ENCODE measurements at places on chromosomes 2 and 18.

GRCh38 chr2:99081891-99082290 is 59.6 kb upstream of the C2orf15 start:
- DNase-seq, result no peak

DNA sequence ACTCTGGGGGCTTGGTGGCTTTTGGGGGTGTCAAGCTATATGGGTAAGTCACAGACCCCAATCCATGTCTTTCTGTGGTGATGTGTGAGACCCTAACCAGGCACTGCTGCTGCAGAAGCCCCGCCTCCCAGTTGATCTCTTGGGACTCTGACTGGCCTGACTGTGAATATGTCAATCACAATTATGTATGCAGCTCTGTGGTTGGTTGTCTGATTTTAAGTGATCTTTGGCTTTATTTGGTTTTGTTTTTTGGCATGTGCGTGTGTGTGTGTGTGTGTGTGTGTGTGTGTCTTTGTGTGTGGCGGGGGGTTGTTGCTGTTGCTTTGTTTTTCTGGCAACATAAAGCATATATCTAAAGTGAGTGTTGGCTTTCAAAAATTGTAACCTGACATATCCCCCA is 78.5 kb upstream of the GLS start:
- no peak for DNase-seq

- DNase-seq, result no peak
Observed at GRCh38 chr2:173808718-173809117, 156.5 kb downstream of the SP3 start.

GRCh38 chr2:65539633-65540032 is 107.2 kb upstream of the SPRED2 start:
- DNase-seq, result no peak

DNA sequence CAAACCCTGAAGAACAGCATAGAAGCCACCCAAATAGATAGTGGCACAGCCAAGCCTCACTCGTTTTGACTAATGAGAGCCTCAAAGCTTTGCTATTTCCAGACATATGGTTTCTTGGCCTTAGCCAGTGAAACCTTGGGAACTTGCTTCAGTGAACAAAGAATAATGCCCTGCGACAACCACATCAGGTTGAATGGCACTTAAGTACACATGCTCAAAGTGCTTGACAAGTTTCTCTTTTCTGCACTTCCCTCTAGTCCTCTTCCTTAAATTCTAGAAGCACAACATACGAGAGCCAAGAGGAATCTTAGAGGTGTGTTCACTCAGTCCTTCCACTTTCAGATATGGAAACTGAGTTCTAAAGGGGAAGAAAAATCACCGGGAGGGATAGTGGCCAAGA is 258.3 kb downstream of the HAUS1 start:
- DNase-seq, result no peak

DNA sequence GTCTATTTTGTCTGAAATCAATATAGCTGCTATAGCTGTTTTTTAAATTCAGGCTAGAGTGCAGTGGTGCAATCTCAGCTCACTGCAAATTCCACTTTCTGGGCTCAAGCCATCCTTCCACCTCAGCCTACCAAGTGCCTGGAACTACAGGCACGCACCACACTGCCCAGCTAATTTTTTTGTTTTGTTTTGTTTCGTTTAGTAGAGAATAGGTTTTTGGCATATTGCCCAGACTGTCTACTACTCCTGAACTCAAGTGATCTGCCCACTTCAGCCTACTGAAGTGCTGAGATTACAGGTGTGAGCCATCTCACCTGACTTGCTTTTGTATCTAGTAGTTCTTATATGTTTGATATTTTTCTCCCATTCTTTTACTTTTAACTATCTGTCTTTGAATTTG is 259.7 kb downstream of the CDH19 start:
- no peak for DNase-seq

DNA sequence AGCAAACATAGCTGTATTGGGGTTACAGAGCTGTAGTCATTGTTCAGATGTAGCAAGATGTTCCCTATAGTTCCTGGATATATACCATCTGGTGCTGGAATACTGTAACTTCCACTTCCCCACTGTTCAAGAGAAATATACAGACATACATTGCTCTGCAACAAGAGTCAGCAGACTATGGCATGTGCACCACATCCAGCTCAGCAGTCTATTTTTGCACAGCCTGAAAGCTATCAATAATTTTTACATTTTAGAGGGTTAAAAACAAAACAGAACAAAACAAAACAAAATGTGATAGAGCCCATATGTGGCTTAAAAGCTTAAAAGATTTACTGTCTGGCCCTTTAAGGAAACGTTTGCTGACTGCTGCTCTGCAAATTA is 31.8 kb upstream of the VIT start:
- no peak for DNase-seq

- no peak for DNase-seq
Observed at GRCh38 chr2:37775908-37776250, 104.4 kb upstream of the CDC42EP3 start.

DNA sequence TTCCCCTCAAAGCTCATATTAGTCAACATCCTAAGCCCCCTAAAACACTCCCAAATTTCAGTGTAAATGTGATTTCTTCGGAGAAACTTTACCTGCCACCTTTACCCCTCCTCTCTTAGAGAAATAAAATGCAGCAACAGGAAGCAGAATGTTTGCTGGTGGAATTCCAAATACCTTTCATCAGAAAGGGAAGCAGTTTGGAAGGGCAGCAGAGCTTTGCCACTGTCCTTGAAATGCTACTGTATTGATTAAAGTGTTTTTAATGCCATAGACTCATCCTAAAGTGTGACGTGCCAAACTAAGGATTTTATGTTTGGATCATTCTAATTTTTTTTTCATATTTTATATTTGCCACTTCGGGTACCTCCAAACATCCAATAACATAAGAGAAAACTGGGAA is 480.1 kb downstream of the NRXN1 start:
- DNase-seq, result no peak

GRCh38 chr2:43420389-43420801 is 175.4 kb downstream of the THADA start:
- DNase-seq, result no peak

DNA sequence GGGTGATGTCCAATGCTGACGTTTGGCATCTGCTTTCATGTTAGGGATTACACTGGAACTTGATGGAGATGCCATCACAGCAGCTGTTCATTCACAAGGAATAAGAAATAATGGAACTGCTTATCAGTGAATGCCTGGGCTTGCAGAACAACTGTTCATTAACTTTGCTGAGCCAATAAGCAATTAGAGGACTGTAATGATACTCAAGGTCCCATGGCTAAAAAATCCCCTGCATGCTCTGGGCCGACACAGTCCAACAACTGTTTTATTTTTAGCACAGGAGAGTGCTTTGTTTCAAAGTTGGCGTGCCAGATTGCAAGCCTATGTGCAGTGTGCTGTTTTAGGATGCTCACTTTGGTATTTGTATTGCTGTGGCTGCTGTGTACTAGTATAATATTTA is 408.0 kb upstream of the RGPD4 start:
- no peak for DNase-seq

GRCh38 chr18:79695269-79695668 is 15.7 kb downstream of the CTDP1 start:
- DNase-seq, result no peak

- DNase-seq, result no peak
Observed at GRCh38 chr2:84735389-84735788, 145.5 kb downstream of the TRABD2A start.

DNA sequence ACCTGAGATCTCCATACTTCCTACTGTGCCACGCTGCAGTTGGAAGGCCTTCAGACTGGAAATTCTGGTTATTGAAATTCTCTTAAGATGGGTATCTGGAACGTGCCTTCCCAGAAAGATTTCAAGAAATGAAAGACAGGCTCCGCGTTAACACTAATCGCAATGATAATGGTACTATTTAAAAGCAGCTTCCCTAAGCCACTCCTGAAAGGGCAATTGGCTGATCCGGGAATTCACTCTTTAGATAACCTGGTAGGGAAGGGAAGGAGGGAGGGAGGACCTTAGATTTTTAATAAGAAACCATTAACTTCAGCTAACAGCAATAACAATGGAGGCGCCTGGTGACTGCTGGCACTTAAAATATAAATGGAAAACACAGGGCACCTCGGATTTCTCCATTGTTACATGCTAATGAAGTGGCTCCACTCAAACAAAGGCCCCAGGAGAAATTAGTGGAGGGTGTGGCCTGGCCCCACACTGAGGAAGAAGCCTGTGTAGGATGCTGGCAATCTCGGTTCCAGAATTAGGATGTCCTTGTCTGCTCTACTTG is 22.5 kb upstream of the MTA3 start:
- no peak for DNase-seq

DNA sequence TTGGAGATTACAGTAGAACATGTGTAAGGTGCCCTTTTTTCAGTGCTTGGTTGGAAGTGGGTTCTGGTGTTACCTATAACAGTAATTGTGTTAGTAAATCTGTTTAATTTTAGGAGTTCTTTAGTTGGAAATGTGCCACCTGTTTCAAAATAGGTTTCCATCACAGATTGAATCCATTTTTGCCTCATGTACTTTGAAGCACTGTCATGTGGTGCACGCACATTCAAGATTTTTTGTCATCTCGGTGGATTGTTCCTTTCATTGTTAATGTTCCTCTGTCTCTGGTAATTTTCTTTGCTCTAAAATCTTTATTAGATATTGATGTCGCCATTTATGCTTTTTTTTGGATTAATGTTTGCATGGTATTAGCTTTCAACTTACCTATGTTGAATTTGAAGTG is 1.3 kb downstream of the ATP9B start:
- no peak for DNase-seq

DNA sequence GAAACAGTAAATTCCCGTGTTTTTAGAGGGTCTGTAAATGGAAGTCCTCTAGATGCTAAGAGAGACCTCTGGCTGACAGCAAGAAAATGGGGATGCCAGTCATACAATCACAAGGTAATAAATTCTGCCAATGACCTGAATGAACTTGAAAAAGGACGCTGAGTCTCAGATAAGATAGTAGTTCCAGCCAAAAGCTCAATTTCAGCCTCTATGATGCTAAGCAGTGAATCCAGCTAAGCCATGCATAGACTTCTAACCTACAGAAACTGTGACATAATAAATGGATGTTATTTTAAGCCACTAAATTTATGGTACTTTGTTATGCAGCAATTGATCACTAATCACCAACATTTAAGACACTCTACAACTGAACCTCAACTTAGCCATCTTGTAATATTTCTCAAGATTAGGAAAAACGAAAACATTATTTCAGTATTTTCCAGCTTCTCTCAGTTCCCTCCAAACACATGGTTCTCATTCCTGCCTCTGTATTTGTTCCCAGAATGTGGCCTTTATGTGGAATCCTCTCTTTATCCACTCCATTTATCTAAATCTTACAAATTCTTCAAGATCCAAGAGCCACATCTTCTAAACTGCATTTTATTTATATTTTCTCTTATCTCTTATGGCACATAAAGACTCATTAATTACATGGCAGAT is 331.1 kb downstream of the GULP1 start:
- no peak for DNase-seq

DNA sequence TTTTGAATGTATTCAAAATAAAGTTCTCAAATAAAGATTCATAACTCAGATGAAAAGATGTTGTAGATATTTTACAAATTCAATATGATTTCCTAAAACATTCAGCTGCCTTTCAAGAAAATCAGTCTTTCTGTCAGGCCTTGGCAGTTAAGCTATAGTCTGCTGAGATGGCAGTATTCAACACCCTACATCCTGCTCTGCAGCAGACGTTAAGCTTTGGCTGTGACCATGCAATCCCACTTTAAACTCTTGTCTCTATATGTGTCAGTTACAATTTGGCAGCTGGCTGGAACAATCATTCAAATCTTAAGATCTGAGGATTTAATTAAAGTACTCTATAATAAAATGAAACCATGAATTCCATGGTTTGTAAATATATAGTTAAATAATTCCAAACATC is 567.3 kb upstream of the ZNF804A start:
- DNase-seq, result no peak

DNA sequence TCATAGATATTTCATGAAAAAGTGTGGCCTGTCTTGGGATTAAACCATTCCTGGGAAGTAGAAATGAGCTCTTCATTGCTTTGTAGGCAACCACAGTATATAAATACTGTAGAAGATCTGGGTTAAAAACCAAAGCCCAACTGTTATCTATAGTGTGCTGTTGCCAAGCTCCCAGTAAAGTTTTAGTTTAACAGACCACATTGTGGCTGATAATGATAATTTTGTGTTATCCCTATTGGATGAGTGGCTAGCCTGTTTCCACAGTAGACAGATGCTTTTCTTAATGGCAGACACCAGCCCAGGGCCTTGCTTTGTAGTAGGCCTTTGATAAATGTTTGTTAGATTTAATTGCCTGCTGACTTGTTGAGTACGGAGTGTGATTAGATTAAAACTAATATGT is 52.1 kb downstream of the FMNL2 start:
- no peak for DNase-seq

GRCh38 chr2:193965263-193965662 is 1691.8 kb upstream of the SLC39A10 start:
- DNase-seq, result no peak

GRCh38 chr2:139773720-139774277 is 993.6 kb upstream of the NXPH2 start:
- no peak for DNase-seq

DNA sequence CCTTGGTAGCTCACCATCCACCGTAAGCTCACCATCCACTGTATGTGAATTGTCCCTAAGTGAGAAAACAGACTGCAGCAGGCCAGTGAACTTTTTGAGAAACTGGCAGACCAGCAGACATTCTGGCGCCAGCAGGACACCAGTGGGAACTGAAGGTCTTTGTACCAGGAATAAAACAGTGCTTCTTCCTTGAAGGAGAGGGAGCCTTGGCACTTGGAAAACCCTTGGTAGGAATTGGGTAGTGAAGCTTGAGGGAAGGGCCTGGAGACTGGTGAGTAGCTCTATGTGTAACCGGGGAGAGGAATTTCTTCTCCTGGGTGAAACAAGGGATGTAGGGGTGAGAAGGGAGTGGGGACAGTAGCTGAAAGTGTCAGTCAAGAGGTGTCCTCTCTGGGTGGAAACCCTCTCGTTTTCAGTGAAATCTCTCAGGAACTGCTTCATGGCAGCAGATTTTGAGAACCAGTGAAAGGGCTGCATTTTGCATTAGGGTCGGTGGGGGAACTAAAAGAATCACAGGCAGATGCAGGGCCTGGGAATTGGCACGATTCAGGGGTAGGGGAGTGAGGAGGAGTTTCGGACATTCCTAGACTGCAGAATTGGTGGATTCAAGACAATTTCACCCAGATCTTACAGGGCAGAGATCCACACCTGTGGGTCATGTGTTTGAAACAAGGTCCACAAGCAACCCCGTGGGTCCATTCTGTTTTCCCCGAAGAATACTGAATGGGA is 131.5 kb upstream of the DLX2 start:
- no peak for DNase-seq

GRCh38 chr18:4058179-4058578 is 396.9 kb downstream of the DLGAP1 start:
- no peak for DNase-seq

GRCh38 chr18:8705238-8705960 is at the start of gene MTCL1:
Gene MTCL1 (plus strand): TSS chr18:8705556. CDS start chr18:8705661, 105 bp downstream.
- no peak for DNase-seq

DNA sequence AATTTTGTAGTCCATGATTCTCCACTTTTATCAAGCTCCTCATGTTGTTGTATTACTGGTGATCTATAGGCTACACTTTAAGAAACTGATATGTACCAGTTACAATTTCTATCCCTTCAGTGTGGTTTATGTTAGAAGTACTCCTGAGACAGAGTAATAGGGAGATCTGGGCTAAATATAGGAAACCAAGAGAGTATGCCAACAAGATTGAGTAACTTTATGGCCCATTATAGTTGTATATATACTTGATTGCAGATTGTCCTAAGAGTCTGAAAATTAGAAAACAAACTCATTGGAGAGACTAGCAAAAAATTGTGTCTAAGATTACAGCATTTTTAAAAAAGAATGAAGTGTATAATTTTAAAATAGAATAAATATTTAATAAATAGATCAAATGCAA is 605.6 kb downstream of the XIRP2 start:
- DNase-seq, result no peak
